ENCODE measurements at places on chromosomes 13 and 19.

GRCh38 chr19:41753159-41753558 is 2.2 kb upstream of the CEACAM6 start:
- DNase-seq, result no peak

DNA sequence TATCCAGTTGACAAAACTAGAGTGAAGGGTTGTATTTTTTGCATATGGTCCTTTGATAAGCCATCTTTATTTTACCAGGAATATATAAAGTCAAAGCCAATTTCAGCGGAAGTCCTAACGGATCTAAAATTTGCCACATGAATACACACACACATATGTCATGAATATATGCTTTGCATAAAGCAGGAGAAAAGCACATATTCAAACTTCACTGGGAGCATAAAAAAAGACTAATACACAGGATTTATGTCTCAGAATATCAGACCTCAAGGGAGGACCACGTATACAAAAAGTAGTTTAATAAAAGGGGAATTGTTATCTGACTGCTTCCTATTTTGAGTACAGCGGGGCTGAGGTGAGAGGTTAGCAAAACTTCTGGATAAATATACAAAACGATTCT is 308.7 kb downstream of the PCDH9 start:
- no peak for DNase-seq

DNA sequence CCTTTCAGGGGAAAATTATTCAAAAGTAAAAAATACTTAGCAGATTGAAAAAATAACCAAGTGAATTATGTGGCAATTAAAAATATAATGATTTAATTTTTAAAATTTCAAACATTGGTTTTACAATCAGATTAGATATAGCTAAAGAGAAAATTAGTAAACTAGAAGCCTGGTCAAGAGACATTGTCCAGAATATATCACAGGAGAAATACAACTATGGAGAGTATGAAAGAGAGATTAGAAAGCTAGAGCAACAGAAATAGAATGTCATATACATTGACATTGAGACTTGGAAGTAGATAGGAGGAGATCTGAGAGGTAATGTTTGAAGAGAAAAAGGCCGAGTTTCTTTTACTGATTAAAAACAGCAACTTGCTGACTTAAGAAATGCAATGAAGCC is 476.4 kb upstream of the SLC10A2 start:
- no peak for DNase-seq

DNA sequence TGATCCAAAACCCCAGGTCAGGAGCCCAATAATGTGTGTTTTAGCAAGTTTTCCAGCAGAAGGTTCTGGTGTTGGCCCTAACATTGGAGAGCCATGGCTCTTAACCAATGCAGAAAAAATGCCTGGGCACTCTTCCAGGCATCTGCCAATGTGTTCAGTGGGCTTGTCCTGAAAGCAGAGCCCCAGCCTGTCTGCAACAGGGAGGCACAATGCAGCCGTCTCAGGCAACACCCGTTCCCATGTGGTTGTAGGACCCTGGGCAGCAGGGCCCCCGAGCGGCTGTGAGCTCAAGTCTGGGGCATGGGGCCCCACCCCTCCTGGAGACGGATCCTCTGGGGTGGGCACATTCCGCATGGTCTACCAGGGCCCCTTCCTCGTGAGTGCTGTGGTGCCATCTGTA is 58.1 kb upstream of the SIAH3 start:
- peak; percentile 30 for DNase-seq

GRCh38 chr19:13574933-13575332 is 68.7 kb upstream of the CACNA1A start:
- DNase-seq, result no peak
